ENCODE measurements at places on chromosomes 6 and 20.

DNA sequence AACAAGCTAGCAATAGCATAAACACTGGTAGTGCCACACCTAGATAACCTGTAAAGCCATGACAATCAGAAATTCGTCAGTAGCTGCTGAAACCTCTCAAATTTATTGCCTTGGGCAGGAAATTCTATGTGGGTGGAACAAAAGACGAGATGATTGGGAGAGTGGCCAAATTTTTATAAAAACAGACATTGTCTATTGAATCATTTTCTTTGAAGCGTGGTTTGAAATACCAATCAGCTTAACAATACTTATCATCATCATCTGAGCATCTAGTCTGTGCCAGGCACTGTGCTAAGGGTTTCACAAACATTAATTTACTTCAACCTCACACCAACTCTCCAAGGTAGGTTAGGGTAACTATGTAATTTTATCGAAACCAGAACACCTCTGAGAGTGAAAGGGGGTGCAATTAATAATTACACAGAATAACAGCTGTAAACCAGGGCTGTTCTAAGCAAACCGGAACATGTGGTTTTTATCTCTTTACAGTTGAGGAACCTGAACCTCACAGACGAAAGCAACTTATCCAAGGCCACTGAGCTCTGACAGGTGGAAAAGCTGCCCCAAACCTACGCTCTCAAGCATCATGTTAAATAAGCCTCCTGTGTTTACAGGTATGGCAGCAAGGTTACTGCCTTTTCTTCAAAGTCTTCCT is 43.4 kb downstream of the NHSL1 start:
- DNase-seq: peak; percentile 57

GRCh38 chr6:153028286-153028685 is 25.8 kb upstream of the MTRF1L start:
- no peak for DNase-seq

GRCh38 chr20:38104285-38104684 is 60.8 kb downstream of the TGM2 start:
- DNase-seq: no peak

GRCh38 chr6:132100388-132100990 is 149.3 kb upstream of the CCN2 start:
- no peak for DNase-seq

DNA sequence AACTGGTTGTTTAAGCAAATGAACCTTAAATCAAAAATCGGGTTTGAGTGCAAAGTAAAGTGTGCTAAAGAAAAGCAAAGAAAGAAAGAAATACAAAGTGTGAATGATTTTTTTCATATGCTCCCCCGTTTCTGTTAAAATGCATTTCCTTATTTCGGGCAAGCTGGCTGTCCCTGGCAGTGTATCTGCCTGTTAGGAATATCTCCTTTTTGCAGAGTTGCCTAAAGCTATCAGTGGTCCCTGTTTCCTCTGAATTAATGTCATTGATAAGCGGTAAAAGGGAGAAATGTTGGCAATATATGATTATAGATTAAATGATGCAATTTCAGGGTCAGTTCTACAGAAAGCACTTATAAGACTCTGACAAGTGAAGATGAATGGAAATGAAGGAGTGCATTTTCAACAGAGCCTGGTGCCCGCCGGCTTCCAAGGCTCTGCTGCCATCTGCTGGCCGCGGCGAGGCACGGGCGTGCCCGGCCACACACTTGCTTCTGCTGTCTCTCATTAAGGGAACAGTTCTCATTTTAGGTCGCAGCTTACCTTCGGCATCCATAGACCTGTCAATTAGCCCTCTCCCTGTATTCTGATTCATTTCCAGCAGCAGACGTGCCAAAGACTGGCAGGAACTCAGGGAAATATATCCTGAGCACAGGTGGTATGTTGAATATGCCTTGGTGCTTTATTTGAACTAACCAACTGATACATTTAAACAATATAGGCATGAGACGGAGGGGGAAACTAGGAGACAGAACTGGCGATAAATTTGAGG is 381.9 kb downstream of the C6orf118 start:
- peak; percentile 75 for DNase-seq

DNA sequence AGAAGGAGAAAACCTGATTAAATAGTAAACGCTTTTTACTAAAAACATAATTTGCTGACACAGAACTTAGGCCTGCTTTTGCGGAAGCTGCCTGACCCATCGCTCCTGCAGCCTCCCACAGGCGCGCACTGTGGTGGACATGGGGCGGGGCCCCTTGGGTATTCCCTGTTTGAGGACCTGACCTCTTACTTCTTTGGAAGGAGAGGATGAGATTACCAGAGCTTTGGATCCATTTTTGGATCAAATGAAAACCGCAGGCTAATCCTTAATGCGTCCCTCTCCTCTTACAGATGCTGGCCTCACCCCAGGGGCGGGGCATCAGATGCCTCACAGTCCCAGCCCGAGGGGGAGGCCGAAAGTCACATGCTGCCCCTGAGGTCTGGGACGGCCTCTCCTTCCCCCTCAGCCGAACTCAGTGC is 151.0 kb downstream of the SCML4 start:
- DNase-seq: no peak

DNA sequence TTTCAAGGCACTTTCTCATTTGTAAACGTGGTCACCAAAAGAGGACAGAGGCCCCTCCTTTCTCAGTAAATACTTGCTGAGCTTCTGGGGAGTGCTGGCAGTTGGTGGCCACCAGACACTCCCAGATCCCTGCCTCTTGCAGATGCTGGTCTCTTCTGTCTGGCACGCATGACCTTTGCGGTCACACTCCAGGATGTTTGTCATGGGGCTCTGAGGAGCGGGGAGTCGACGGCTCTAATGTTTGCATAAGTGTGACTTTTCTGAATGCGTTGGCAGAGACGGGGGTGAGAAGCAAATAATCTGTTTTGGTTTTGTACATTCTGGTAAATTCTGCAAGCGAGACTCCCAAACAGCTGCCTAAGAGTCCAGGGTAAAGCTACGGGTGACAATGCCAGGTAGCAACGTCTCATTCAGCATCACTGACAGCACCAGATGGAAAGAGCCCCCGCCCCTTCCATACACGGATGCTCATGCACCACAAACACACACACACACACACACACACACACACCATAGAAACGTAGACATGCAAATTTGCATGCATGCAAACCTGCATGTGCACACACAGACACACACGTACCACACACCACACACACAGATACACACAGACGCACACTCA is 101.1 kb downstream of the YTHDF1 start:
- DNase-seq: peak; percentile 47

DNA sequence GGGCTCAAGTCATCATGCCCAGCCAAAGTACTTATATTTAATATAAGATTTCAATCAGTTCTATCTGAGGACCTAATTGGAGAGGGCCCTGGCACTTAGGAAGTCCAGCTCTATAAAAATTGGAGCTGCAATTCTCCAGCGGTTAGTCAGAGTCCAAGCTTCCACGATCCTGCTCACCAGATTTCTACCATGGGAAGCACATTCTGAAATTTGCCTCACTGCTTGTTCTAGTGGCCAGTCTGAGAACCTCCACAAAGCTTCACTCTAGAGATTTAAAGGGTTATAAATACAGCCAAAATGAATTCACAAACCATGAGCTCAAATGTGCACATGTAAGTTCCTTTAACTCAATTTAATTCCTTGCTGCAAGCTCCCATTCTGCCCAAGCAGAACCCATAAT is 33.5 kb downstream of the PNLDC1 start:
- DNase-seq: no peak

DNA sequence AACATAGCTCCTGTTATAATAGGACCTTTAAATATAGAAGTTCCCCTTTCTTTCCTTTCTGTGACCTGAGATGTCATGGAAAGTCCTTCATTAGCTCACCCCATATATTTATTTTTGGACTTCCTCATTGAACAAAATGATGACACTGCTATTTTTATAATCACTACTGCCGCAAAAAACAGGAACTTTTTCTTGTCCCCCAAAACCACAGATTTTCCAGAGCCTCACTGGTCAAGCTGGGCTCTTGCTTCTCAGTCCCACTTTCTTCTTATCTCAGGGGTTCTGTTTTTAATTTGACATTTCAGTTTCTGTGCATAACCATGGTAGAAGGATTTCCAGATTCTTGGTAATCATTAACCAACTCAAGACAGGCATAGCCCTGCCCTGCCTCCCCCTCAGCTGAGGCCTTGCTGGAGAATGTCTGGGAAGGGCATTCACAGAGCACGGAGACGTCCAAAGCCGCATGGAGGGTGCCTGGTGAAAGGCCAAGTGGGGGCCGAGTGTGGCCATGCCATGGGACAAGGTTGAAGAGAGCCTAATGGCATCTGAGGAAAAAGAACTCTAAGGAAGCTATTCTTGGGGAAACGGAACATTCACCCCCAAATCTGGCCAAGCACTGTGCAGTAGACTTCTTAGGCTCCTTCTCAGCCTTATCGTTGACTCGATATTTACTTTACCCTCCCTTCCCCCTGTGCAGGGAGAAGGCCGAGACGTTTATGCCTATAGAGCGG is 73.7 kb downstream of the EDN1 start:
- no peak for DNase-seq

DNA sequence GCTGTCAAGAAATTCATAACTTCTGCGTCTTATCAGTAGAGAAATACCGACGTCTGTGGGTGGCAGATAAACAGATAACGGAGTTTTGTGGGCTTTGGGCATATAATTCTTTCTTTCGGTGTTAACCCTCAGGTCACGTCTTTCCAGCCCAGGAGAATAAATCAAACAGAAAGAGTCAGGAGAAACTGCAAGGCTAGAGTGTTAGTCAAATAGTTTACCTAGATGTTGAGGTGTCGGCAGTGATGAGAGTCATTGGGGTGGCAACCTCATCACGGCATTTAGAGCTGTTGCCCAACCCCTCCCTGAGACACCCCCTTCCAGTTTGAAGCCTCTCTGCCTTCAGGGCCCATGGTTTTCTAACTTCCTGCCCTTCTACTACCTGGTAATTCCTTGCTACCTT is 49.5 kb downstream of the ADTRP start:
- DNase-seq: no peak

- DNase-seq: no peak
Measured at GRCh38 chr20:61699495-61700374, 365.9 kb downstream of the TAF4 start.

- no peak for DNase-seq
Measured at GRCh38 chr6:135053406-135053805, 1.2 kb downstream of the HBS1L start.

- no peak for DNase-seq
Measured at GRCh38 chr6:35088281-35089215, 52.6 kb downstream of the TCP11 start.

DNA sequence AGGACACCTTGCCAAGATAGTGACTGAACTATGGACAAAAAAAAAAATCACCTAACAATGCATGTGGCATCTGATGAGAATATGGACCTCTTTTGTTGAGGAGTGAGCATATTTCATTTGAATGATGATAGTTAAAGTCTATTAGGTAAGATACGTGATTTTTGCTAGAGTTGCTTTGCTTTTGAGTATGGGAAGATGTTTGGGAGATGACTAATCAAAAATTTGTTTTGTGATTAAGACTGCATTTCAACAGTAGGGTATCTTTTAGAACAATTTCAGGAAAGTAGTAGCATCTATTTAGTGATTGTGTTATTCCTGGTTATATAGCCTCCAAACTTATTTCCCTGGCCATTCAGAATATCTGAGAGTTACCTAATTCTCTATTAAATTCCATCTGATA is 878.6 kb upstream of the CITED2 start:
- DNase-seq: no peak

DNA sequence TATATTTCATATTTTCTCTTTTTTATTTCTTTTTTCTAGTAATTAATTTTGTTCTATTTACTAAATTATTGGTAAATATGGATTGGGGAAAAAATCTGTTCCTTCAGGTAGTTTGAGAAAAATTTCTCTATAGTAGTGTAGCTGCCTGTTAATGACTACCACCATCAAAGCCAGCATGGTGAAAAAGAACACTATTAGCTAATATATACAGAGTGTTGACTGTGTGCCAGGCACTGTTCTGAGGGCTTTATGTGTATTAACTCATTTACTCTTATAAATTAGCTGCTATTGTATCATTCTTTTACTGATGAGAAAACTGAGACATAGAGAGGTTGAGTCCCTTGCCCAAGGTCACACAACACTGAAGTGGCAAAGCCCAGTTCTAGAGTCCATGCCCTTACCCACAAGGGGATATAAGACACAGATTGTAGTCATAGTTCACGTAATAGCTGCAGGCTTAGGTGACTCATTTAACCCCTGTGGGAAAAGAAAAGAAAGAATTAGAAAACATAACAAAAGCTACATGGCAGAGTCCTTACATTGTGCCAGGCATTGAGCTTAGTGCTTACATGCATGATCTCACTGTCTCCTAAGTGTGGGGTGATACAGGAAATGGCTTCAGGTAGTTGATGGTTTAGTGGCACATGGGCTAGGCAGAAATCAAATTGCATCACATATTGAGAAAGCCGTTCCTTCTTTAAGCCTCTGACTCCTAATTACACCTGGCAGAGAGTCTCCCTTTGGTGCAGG is 12.2 kb upstream of the AKIRIN2 start:
- no peak for DNase-seq

DNA sequence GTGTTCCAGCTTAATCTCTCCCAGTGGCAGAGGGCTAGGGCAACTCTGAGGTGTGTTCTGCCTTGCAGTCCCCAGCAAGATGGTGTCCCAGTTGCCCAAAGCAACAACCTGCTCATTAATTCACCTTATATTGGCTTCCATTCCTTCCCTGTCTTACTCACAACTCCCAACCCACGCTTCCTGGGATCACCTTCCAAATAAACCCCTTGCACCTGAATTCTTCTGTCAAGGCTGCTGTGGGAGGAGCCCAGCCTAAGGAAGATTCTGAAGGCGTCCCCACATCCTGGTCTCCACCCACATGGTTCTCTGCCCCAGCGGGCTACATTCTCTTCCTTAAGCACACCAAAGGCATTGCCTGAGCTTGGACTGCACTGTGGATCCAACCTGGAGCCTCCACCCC is 116.6 kb upstream of the MAFB start:
- no peak for DNase-seq

- no peak for DNase-seq
Measured at GRCh38 chr20:57868310-57868709, 158.5 kb upstream of the PMEPA1 start.

DNA sequence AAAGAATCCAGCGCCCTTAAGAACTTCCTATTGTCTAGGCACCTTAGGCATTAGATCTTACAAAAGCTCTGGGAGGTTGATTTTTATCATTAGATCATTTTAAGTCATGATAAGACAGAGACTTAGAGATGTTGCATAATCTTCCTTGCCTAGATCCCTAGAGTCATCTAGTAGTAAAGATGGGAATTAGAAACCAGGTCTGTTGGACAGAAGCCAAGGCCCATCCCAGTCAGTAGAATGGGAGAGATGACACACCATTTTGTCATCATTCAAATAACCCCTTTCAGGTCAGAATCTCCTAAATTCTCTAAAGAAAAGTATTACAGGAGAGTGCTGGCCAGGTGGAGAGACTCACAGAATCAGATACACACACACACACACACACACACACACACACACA is 579.1 kb downstream of the BMP2 start:
- DNase-seq: no peak

GRCh38 chr20:58892141-58892931 is 39.8 kb downstream of the GNAS start:
- DNase-seq: peak; percentile 38

- DNase-seq: no peak
Measured at GRCh38 chr6:163843218-163843617, 428.7 kb downstream of the QKI start.

- DNase-seq: no peak
Measured at GRCh38 chr6:21665110-21665391, 71.5 kb downstream of the SOX4 start.
